ENCODE measurements at places on chromosomes 2 and 18.

- DNase-seq, result no peak
Observed at GRCh38 chr2:21814588-21815149, 690.9 kb downstream of the TDRD15 start.

DNA sequence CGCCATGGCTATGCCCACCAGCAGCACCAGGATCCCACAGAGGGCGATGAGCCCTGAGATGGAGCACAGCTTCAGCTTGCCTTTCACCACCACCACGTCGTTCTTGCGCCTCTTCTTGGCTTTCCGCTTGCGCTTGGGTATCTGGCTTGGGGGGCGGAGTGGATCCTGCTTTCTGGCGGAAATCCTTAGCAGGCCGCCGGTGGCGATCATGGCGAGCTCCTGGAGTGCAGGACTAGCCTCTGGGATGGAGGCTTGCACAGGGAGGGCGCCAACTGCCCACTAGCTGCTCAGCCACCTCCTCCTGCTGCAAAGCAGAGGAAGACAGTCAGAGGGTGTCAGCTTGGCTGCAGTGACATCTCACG, 3.5 kb downstream of the TMEM200C start:
- DNase-seq, result no peak

GRCh38 chr2:70823249-70823648, 2.9 kb upstream of the CLEC4F start:
- DNase-seq, result no peak

DNA sequence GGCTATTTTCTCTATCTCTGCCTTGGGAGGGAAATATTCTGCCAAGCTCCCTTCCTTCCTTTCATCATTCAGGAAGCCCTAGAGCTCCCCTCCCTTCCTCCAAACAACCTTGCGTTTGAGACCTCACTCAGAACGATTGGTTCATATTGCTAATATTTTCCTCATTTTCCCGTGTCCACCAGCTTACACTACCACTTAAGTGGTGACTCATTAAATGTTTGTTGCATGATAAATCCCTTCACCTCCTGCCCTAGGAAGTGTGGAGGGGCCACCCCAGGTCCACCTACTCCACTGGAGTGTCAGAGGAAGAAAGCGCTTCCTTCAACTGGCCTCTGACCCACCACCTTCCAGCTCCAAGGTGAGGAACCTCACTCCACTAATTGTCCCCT, 2.3 kb upstream of the LPIN2 start:
- DNase-seq, result no peak

- no peak for DNase-seq
Observed at GRCh38 chr2:59896499-59897245, 656.8 kb downstream of the BCL11A start.

DNA sequence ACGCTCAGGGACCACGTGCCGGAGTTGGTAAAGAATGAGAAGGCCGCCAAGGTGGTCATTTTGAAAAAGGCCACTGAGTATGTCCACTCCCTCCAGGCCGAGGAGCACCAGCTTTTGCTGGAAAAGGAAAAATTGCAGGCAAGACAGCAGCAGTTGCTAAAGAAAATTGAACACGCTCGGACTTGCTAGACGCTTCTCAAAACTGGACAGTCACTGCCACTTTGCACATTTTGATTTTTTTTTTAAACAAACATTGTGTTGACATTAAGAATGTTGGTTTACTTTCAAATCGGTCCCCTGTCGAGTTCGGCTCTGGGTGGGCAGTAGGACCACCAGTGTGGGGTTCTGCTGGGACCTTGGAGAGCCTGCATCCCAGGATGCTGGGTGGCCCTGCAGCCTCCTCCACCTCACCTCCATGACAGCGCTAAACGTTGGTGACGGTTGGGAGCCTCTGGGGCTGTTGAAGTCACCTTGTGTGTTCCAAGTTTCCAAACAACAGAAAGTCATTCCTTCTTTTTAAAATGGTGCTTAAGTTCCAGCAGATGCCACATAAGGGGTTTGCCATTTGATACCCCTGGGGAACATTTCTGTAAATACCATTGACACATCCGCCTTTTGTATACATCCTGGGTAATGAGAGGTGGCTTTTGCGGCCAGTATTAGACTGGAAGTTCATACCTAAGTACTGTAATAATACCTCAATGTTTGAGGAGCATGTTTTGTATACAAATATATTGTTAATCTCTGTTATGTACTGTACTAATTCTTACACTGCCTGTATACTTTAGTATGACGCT, 5.8 kb downstream of the MYCN start:
- DNase-seq, result no peak

All from NCI-H1105 (cell line).